ENCODE measurements at places on chromosomes 5 and 9.

DNA sequence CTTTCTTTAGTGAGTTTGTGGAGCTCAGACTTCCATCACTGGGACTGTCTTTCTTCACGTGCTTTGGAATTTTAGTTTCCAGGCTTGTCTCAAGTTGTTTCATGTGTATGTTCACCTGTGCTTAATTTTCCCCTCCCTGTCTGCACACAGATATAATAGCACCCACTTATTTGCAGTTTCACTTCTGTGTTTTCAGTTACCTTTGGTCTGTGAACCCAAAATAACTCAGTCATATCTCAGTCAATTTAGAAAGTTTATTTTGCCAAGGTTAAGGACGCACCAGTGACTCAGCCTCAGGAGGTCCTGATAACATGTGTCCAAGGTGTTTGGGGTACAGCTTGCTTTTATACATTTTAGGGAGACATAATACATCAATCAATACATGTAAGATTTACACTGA lies 330.4 kb downstream of the ICE1 start:
- no peak for DNase-seq

GRCh38 chr5:135560858-135561257 lies 17.9 kb downstream of the CXCL14 start:
- DNase-seq = peak; percentile 86

DNA sequence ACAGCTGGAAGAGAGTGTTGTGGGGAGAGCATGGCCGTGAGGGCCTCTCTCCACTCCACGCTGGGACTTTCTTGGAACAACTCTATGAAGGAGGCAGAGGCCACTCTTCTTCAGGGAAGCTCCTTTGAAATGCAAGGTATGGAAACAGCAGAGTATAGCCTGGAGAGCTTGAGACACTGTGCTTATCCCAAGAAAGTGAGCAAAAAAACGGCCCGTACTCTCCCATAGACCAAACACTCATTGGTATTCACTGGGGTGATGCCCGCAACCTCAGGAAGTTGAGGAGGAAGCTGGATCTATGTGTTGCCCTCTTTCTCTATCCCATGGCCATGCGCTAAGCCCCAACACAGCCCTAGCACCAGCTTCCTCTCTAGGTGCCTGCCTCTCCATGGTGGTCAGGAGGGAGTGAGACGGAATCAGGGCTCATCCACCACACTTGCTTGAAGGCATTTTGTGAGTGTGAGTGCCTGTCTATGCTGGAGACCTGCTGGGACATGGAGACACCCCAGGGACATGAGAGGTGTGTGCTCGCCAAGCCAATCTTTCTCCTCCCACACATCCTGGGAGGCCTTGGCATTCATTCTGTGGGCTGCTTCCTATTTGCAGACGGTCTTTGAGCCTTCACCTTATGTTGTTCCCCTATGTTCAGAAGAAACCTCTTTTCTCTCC lies 616.6 kb downstream of the IRX1 start:
- DNase-seq = no peak

GRCh38 chr5:16849181-16849580 lies 86.9 kb downstream of the MYO10 start:
- no peak for DNase-seq

DNA sequence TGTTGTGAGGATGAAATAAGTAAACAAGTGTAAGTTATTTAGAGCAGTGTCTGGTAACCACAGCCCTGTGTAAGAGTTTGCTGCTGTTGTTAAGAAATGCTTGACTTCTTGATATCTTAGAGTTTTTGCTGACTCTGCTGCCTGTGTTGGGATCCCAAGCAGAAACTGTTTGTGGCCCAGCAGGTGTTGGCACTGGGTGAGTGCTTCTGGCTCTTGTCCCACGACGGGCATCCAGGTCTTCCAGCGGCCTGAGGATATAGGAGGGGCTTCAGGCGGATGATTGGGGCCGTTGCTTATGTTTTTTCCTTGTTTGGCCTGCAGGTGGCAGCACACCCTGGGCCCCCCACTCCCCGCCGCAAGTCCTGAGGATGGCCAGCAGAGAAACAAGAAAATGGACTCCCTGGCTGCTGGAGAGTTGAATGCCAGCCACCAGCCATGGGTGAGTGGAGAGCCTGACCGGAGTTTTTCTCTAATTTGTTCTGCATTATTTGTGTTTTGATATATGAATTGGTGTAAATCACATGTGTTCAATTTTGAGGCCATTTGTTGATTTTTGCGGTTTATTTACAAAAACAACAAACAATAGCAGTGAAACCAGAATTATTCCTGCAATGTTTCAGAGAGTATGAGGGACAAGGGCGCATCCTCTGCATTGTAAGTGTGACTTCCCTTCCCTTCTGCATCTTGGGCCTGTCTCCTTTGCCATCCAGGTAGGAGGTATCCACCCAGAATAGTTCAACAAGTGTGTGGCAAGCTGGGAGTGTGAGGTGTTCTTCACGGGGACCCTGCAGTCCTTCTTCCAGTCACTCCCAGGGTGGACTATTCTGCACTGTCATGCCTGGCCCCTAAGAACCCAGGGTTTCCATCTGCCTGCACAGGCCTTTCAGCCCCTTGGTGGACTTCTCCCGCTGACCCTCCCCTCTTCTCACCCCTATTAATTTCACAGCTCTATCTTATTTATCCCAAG lies 50.3 kb downstream of the SLC22A5 start:
- DNase-seq = peak; percentile 69

Measured in stimulated activated CD4-positive, alpha-beta T cell treated with anti-CD3 and anti-CD28 coated beads, Interleukin-15, amount 100 ng/mL, for 24 hours (primary cell).